C1 segment of cervical spinal cord (tissue), 14 donors: ENCODE measurements at places on chromosomes 16 and 17.

DNA sequence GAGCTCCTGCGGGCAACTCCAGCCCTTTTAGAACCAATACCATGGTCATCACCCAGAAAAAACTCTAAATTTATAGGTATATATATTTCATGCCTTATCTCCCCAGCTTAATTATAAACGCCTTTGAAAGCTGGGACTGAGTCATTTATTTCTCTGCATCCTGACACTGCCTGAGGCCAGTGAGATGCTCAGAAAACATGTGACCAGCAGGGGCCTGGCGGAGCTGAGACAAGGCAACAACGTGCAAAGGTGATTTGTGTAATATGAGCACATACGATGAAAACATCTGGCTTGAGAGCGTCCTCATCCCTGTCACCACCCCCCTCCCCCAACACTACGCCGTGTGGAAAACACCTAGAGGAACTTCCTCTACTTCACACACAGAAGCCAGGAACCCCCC is 22.7 kb downstream of the NXN start:
- no peak for DNase-seq

DNA sequence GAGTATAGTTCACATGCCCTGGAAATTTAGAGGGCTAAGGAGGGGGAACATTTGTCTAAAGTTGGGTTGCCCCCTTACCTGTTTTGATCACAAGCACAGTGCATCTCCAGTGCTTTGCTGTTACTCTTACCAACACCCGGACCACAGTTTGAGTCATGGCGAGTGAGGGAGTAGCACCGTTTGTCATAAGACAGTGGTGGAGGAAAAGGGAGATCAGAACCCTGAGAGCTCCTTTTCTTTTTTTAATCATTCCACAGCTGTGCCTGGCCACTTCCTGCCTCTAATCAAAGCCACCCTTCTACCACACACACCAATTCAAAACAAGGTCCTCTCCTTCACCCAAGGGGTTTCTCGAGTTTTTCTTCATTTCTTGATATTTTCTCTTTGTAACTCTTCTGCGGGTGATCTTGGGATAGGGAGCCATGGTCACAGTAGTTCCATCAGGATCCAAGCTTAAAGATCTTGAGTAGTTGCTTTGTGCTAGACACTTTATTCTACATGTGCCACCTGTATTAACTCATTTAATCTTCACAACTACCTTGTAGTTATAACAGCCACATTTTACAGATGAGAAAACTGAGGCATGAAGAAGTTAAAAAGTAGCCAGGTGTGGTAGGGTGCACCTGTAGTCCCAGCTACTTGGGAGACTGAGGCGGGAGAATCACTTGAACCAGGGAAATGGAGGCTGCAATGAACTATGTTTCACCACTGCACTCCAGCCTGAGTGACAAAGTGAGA is 5.0 kb upstream of the MYL4 start:
- no peak for DNase-seq

DNA sequence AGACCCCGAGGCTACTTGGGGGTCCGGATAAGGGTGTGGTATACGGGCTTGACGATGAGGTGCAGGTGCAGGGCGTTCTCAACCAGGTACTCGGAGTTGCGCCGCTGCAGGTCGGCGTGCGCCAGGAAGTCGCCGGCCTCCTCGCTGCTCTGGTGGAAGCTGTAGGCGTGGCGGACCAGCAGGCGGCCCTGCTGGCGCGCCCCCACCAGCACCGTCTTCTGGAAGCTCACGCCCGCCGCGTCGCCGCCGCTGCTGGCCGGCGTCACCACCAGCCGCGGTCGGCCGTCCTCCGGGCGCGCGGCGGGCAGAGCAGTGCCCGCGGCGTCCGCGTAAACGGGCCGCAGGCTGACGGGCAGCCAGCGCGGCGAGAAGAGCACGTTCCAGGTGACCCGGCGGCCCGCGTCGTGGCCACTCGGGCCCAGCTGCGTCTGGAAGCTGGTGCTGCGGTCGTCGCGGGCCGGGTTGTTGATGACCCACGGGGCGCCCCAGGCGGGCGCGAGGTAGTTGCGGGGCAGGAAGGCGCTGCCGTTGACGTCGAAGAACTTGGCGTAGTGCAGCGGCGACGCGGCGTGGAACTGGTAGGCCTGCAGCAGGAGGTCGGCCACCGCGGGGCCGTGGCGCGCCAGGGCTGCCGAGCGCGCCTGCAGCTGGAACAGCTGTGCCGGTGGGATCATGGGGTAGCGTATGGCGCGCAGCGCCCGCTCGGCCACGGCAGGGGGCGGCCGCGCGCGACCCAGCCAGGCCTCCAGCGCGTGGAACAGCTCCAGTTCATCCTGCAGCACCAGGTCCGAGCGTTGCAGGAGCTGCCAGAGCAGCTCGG is 4.8 kb downstream of the BTBD17 start:
- no peak for DNase-seq

- DNase-seq, result no peak
Measured at GRCh38 chr16:72410492-72410891, 238.5 kb upstream of the PMFBP1 start.

- no peak for DNase-seq
Measured at GRCh38 chr16:28524681-28525171, 14.0 kb downstream of the NUPR1 start.

- no peak for DNase-seq
Measured at GRCh38 chr17:7684851-7685532, 2.3 kb downstream of the TP53 start.

GRCh38 chr17:2975469-2975958 is 87.9 kb downstream of the OR1D5 start:
- no peak for DNase-seq

- DNase-seq, result no peak
Measured at GRCh38 chr17:17325228-17325627, 22.1 kb downstream of the NT5M start.

- DNase-seq, result no peak
Measured at GRCh38 chr17:8555062-8555461, 75.5 kb downstream of the MYH10 start.
